ENCODE measurements at places on chromosomes 2 and 18.

DNA sequence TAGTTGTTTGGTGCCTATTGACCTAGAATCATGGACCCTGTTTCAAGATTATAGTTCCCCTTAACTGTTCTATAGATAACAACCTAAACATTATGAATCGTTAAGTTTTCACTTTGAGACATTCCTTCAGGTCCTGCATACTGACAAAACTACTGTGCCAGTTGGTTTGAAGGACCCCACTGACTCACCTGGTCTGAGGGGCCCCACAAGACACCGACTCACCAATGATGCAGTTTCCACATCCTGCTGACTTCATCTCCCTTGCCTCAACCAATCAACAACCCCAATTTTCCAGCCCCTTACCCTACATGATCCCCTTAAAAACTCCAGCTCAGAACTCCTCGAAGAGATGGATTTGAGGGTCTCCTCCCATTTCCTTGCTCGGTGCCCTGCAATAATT is 89.6 kb upstream of the CCDC141 start:
- no peak for DNase-seq

- no peak for DNase-seq
These were observed 145.2 kb downstream of the BCL11A start for GRCh38 chr2:60408207-60408606.

- DNase-seq, result no peak
These were observed 69.0 kb upstream of the ASAP2 start for GRCh38 chr2:9137379-9138150.

- no peak for DNase-seq
These were observed 1106.6 kb upstream of the FAM98A start for GRCh38 chr2:34705551-34706247.

DNA sequence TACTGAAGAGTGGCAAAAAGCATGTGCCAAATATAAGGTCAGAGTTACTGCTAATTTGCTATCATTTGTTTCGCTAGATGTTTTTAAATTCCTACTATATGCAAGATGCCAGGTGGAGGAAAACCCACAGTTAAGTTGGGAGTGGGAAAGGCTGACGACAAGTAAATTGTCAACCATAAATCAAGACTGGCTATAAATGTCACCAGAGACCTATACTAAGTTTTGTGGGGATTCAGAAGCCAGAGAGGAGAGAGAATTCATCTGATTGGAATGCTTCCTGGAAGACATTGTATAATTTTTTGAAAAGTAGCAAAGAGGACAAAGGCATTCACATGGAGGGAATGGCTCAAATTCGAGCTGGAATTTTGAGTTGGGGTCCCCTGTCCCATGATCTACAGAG is 64.3 kb downstream of the CFAP221 start:
- DNase-seq, result no peak

- DNase-seq, result no peak
These were observed 12.8 kb upstream of the GBX2 start for GRCh38 chr2:236180831-236181453.

DNA sequence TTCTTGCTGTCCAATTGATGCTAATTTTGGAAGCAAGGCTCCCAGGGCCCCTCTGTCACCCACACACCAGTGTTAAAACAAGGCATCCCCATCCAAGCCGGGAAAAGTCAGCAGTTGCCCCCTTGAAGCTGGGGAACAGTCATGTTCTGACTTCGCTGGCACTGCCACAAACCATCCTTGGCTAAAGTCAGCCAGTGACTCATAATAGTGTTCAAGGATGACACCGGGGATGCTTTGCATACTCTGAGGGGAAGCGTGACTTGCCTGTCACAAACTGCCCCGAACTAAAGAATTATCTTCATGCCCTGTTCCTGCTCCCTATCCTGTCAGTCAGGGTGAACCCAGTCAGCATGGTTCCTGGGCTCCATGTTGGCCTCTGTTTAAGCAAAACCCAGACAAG is 37.0 kb downstream of the TGFA start:
- DNase-seq, result no peak

DNA sequence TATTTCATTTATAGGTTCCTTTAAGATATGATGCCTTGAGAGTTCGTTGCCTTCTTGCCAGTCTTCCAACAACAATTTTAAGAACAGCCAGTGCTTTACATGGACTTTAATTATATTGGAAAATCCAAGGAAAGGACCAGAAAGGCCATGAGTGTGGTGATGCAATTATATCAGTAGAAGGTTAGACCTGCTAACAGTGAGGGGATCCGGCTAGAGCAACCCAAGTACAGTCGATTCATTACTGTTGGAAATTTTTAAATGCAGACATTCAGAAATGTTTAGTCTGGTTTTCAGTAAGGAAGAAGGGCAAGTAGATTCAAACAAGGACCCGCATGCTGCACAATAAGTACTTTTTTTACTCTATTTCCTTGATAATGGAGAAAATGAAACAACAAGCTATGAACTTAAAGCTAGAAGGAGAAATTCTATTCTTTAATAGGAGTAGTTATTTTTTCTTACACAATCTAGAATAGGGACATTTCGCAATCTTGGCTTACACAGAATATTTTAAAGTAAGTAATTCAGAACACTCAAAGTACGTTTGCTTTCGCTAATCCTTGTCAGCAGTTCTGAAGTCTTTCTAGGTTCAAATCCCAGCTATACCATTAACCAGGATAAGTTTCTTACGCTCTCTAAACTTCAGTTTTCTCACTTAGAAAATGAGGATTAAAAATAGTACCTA is 405.5 kb downstream of the MEIS1 start:
- DNase-seq, result no peak

- no peak for DNase-seq
These were observed 9.6 kb downstream of the PIGN start for GRCh38 chr18:62177271-62177670.

DNA sequence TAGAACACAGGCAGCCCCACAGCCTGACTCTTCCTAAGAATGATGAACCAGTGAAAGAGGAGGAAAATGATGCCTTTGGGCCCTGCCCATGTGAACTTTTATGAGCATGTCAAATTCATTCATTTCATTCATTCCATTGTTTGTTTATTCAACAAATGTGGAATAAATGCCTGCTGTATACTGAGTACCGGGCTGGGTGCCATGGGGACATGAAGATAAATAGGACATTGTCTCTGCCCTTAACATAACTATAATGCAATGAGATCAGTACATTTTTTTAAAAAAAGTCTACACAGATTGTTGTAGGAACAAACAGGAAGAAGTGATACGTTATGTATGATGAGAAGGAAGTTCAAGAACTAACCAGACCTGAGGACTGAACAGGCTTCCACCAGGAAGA is 14.7 kb downstream of the MREG start:
- DNase-seq, result no peak
